ENCODE measurements at places on chromosomes 5 and 9.

DNA sequence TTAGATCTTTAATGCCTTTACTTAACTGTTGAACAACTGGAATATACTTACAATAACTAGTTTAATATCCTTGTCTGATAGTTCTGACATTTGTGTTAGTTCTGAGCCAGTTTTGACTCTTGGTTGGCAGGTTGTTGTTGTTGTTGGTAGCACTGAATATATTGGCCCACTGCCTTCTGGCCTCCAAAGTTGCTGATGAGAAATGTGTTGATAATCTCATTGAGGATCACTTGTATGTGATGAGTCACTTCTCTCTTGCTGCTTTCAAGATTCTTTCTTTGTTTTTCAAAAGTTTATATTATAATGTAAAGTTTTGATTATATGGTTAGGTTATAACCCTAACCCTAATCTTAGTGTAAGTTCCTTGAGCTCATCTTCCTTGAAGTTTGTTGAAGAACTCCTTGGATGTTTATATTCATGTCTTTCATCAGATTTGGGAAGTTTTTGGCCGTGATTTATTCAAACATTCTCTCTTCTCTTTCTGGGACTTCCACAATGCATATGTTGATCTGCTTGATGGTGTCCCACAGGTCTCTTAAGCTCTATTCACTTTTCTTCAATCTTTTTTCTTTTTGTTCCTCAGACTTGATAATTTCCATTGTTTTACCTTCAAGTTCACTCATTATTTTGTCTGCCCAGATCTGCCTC lies 149.7 kb downstream of the FGF18 start:
- no peak for DNase-seq

- DNase-seq: no peak
Observed at GRCh38 chr5:61069150-61069549, 93.1 kb downstream of the SMIM15 start.

DNA sequence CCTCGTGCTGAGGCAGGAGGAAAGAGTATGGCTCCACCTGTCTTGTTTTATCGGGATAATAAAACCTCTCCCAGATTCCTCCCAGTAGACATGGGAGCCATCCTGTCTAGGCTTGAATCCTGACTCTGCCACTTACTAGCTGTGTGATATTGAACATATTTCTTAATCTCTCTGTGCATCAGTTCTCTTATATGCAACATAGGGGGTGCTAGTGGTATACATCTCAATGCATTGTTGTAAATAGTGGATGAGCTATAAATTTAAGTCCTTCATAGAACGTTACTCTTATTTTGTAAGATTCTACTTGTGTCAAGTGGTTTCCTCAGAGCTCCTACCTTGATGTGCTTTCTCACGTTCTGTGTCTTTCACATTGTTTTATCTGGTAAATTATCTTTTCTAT lies 417.7 kb upstream of the POU5F2 start:
- no peak for DNase-seq

- DNase-seq: no peak
Observed at GRCh38 chr9:95032580-95033341, 284.7 kb downstream of the FANCC start.
